Anterior cingulate cortex (tissue), 58 donors: ENCODE measurements at places on chromosomes 5 and 9.

- no peak for DNase-seq
Observed at GRCh38 chr9:3401221-3401954, 124.4 kb downstream of the RFX3 start.

- DNase-seq = no peak
Observed at GRCh38 chr5:172493461-172493860, 39.1 kb upstream of the SH3PXD2B start.

DNA sequence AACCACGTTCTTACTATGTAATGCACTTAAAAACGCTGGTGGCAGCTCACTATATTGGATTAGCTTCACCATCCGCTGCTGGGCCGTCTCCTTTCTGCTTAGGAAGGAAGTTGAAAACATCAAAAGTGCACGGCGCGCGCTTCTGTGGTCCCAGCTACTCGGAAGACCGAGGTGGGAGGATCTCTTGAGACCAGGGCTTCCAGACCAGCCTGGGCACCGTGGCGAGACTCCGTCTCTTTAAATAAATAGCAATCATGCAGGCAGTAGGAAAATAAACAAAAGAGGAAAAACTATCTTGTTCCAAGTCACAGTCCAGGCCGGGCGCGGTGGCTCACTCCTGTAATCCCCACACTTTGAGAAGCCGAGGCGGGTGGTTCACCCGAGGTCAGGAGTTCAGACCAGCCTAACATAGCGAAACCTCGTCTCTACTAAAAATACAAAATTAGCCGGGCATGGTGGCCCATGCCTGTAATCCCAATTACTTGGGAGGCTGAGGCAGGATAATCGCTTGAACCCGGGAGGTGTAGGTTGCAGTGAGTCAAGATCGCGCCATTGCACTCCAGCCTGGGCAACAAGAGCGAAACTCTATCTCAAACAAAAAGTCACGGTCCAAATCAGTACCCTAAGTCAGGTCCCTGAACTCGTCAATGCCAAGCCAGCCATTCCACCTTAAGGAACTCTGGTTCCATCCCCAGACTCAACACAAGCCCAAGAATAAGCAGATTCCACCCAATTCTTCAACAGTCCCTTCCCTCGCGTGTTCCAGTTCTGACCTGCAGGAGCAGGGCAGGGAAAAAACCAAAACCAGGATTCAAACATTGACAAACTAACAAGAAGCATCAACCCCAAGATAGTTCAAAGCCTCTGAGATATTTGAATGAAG, 1.0 kb upstream of the GOLGA1 start:
- DNase-seq = peak; percentile 47

DNA sequence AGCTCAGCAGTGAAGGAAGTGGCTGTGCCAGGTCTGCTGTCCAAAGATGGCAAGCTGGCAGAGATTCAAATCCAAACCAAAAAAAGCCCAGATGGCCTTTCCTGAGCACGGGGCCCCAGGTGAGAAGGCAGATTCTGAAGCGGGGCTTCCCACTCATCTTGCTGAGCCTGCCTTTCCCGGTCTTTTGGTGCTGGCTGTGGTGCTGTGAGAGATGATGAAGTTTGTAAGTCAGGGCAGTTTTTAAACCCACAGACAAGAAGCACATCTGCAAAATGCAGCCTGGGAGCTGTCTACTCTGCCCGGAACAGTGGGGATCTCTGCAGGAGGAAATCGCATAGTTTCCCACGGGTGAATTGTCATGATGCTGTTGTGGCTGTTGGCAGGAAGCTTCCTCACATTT, 85.0 kb upstream of the IRX4 start:
- DNase-seq = no peak

DNA sequence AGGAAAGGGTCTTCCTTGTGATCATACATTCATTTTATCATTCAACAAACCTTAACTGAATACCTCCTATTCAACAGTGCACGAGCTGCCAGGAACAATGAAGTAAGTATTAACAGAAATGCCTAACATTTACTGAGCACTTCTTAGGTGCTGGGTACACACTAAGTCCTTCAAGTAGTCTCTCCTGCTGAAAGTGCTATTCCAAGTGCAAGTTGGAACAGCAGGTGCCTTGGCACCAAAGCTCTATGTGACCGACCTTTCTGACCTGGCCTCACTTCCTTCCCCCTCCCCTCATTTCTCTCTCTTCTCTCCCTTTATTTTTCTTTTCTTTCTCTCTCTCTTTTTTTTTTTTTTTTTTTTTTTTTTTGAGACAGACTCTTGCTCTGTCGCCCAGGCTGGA, 94.5 kb downstream of the GRIA1 start:
- DNase-seq = no peak

DNA sequence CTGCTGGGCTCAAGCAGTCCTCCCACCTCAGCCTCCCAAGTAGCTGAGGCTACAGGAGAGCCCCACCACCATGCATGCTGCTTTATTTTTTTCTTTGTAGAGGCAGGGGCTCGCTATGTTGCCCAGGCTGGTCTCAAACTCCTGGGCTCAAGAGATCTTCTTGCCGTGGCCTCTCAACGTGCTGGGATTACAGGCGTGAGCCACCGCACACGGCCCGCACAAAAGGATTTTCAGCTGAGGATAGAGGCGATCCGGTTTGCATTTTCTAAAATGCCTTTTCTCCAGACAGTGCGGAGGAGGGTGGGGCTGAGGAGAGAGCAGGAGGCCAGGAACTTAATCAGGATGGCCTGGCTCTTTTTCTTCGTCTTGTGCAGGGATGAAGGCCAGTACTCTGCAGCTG, 6.9 kb downstream of the HRH2 start:
- DNase-seq = no peak

GRCh38 chr9:109012876-109013678, at the start of gene CTNNAL1:
TSS of gene CTNNAL1 (minus strand) at chr9:109013499. CDS start at chr9:109013442, 57 bp downstream.
- peak; percentile 58 for DNase-seq

DNA sequence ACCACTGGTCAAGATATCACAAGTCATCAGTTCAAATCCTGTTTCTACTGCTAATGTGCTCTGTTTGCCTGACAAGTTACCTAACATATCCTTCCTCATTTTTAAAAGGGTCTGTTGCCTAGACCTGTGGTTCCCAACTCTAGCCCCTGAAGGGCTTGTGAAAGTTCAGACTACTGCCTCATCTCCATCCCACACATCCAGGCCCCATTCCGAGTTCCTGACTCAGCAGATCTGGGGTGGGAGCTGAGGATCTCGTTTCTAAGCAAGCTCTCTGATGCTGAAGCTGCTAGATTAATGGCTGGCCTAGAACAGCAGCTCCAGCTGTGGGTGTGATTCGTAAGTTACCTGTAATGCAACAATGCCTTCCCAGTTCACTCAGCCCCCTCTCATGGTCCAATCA, 32.5 kb downstream of the S1PR3 start:
- no peak for DNase-seq

GRCh38 chr9:35406183-35406959, 83.5 kb upstream of the RUSC2 start:
- DNase-seq = no peak

DNA sequence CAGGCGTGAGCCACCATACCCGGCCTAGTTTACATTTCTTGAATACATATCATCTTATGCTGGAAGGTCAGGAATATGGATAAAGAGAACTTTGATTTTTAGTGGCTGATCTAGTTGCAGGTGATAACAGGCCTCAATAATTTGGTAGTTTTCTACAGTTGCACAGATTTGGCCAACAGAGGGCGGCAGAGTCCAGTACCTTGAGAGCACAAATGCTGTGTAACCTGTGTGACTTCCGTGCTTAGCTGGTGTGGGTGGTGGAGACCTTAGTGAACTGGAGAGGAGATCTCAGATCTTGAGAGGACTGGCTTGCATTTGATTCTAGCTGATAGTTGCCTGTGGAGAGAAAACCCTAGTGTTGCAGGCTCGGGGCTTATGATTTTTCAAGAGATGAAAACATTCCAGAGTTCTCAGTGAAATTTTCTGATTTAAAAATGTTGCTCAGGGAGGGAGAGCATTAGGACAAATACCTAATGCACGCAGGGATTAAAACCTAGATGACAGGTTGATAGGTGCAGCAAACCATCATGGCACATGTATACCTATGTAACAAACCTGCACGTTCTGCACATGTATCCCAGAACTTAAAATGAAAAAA, 17.4 kb upstream of the GPR151 start:
- DNase-seq = peak; percentile 46

DNA sequence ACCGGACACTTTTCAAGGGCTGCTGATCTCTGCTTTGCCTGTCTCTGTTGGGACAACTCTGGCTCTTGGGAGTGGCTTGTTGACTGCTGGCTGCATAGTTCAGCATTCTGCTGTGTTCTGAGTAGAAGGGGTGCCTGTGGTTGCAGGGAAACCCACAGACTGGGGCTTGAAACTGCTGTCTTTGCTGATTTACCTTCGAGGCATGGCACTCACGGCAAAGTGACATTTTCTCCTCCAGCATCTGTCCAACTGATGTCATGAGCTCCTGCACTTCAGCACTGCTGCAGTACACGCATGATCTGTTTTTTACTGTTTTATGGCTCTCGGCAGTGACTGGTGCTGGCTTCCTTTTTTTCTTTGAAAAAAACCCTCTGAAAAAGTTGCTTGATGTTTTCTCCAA, 69.2 kb downstream of the SPATA31D1 start:
- DNase-seq = no peak

DNA sequence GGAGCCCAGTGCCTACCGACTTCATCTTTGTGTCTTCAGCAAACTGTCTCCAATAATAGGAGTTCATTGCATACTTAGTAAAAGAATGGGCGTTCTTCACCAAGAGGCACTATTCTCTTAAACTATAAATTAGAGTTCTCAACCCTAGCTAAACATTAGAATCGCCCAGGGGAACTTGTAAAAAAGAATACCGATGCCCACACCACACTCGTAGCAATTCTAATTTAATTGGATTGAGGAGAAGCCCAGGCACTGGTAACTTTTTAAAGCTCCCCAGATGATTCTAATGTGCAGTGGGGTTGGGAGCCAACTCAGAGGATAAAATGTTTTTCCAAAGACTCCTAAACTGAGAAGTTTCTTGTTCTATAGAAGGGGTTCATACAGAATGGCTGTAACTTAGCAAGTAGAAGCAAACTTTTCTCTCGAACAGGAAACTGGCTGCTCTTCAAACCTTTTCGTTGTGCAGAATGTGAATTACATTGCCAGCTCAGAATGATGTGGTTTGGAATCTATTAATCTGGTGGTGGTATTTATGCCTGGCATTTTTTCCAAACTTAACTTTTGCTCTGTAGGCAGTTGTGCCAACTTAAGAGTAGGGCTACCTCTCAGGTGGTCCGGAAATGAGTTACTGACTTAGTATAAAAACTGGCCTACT, 26.4 kb upstream of the NFIB start:
- no peak for DNase-seq

DNA sequence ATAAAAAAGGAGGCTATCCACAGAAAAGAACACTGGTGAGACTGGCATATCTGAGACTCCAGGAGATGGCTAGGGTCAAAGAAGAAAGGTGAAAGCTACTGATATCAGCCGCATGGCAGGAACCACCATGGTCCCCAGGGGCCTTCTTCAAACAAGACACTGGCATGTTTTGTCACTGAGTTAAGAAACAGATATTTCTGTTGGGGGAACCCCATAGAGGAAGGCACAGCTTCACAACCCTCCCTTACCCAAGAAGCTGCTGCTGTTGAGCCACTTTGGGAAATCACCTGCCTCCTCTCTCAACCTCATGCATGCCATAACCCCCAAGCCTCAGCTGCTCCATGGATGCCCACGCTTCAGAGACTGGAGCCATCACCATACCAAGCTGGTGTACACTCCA, 13.3 kb upstream of the BTNL3 start:
- no peak for DNase-seq

DNA sequence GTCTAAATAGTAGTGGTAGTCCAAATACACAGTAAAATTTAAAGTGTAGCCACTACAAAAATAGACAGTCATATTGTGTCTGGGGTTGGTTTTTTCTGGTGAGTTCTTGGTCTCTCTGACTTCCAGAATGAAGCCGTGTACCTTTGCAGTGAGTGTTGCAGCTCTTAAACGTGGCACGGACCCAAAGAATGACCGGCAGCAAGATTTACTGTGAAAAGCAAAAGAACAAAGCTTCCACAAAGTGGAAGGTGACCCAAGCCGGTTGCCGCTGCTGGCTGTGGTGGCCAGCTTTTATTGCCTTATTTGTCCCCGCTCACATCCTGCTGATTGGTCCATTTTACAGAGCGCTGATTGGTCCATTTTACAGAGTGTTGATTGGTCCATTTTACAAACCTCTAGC, 188.7 kb downstream of the ZNF608 start:
- DNase-seq = no peak

DNA sequence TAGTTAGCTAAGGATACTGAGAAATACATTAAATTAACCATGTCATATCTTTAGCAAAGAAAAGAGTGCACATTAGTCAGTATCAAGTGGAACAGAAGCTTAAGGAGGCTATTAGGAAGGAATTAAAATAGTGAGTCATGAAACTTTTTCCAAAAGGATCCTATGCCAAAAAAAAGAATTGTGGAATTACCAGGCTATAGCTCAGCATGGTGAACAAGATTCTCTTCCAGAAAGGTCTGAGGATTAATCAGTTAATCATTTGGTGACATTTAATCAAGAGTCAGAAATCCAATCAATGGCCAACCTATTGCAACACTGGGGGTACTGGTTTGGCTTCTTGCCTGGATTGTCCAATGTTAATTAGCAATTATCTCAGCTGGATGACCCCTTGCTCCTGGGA, 244.5 kb upstream of the NMUR2 start:
- no peak for DNase-seq

DNA sequence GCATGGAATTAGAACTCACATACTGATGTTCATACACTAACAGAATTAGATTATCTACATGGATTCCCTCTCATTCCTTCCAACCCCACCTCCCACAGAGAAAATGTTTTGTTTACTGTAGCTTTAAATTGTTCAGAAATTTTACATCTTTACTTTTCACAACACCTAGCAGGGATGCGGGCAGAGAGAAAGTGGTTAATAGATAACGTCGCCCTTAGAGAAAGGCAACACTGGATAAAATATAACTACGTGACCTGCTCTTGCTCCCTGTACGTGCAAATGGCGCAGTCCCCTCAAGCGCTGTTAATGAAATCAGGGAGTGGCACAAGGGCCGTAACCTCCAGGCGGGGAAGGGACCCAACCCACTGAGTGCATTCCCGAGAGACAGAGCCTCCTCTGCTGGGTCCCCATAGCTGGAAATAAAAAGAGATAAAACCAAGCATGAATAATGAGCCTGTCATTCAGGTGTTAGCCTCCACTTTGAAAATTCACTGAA, 125.3 kb upstream of the DAPK1 start:
- DNase-seq = no peak

- no peak for DNase-seq
Observed at GRCh38 chr9:97512966-97513560, 11.6 kb downstream of the TMOD1 start.

GRCh38 chr5:145587710-145588109, 247.4 kb downstream of the PRELID2 start:
- no peak for DNase-seq

- DNase-seq = no peak
Observed at GRCh38 chr9:93257808-93258331, 73.9 kb downstream of the WNK2 start.
